Effector CD8-positive, alpha-beta T cell (primary cell): ENCODE measurements at places on chromosomes 3 and 15.

GRCh38 chr3:187919544-187919943, 174.3 kb upstream of the BCL6 start:
- no peak for DNase-seq

- DNase-seq = no peak
Measured at GRCh38 chr3:53216723-53217122, 39.1 kb downstream of the TKT start.

- DNase-seq = no peak
Measured at GRCh38 chr15:93268066-93268465, 179.1 kb upstream of the RGMA start.

GRCh38 chr3:7897655-7898054, 604.0 kb upstream of the LMCD1 start:
- DNase-seq = no peak

DNA sequence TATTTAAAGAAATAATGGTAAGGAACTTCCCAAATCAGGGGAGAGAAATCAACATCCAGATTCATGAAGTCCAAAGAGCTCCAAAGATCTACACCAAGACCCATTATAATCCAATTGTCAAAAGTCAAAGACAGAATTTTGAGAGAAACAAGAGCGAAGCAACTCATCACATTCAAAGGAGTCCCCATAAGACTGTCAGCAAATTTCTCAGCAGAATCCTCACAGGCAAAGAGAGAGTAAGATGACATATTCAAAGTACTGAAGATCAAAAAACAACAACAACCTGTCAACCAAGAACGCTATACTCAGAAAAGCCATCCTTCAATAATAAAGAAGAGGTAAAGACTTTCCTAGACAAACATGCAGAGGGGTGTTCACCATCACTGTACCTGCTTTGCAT, 342.1 kb downstream of the TIGIT start:
- no peak for DNase-seq

- peak; percentile 21 for DNase-seq
Measured at GRCh38 chr3:155853214-155854140, 750 bp downstream of the SLC33A1 start.

- DNase-seq = no peak
Measured at GRCh38 chr3:16504242-16504641, 9.3 kb downstream of the RFTN1 start.

DNA sequence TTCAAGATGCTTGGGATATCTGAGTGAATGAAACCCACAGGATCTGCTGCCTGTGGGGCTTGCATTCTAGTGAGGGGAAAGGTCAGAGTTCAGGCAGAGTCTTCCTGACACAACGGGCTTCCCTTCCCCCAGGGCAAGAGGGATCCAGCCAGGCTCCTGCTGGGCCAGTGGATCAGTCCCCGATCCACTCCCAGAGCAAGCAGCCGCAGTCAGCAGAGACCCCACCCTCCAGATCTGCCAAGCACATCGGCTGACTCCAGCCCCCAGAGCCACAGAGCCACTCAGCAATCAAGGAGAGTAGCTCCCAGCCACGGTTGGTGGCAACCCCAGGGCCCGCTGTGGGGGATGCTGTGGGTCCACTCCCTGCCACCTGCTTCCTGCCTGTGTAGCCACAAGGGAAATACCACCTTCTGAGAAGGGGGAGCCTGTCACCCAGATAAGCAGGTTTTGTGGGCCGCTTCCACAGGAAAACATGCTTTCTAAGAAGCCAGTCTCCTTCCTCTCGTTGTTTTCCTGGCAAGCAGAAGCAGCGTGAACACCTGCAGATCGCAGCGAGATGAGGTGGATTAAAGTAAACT, 44.9 kb downstream of the CPN2 start:
- peak; percentile 9 for DNase-seq

DNA sequence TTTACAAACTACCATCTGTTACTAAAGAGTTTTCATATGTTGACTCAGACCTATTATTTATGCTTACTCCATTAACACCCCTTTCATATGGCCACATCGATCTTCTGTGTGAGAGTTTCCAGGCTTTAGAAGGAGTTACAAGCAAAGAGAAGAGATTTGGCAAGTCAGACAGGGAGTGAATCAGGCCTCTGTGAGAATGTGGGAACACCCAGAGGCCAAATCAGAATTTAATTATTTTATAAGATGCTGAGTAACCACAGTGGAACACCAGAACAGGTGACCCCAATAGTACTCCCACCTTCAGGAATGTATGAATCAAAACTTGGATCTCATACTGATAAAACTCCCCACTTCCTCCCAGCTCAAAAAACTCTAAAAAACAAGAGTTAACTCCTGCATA, 42.0 kb downstream of the IFT57 start:
- DNase-seq = no peak

GRCh38 chr3:23915537-23916108, 1.2 kb downstream of the NKIRAS1 start:
- no peak for DNase-seq

DNA sequence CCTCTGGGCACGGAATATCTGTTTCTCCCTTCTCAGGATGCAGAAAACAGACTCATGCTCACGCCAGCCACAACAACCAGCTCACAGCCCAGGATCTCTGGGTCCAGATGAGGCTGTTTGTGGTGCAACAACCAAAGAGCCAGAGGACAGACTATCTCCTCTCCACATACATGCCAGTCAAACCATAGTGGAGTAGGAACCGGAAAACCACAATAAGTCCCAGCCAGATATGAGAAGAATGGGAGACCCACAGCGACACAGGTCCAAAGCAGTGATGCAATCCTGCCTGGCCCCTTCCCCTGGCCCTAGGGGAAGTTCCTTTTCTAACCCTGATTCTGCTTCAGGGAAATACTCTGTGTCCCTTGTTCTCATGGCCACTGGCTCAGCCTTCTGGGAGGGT, 27.6 kb downstream of the MEX3B start:
- no peak for DNase-seq

GRCh38 chr3:111414531-111414930, 127.5 kb upstream of the CD96 start:
- no peak for DNase-seq

DNA sequence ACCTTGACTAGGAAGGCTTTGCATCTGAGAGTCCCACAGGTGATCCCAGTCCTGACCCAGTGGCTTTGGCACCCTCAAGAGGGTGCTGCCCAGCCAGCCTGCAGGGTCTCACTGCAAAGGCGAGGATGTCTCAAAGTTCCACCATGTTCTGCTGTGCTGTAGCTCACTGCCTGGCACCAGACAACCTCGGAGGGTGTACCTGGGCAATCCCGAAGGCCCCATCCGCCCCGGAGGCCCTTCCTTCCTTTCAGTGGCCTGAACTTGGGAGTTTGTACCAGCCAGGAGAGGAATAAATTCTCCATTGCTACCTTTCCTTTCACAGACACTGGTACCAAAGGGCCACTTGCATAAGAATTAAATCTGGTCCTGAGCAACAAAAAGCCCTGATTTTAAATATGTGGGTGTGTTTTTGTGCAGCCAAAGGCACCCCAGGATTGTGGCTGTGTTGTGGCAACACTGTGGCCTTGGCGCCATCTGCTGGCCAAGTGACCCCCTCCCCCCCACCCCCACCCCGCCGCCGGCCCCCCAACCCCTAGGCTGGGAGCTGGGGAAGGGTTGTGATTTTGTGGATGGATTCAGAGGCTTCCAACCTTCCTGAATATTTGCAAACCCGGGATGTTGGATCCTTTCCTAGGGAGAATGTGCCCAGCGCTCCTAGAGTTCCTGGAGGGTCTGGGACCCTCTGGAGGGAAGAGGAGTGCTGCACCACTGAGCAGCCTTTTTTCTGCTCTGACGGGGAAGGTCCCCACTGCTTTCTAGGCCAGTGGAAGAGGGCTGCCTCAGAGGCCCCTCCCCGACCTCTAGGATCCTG, 9.7 kb upstream of the PTPN23 start:
- peak; percentile 6 for DNase-seq

GRCh38 chr15:74543583-74543982, 2.6 kb downstream of the ARID3B start:
- no peak for DNase-seq

- DNase-seq = no peak
Measured at GRCh38 chr3:31105438-31106077, 211.1 kb upstream of the GADL1 start.

- no peak for DNase-seq
Measured at GRCh38 chr3:20325563-20325962, 139.6 kb upstream of the SGO1 start.

- DNase-seq = no peak
Measured at GRCh38 chr3:116474801-116475200, 29.5 kb upstream of the LSAMP start.

GRCh38 chr15:73249499-73249898, 119.3 kb downstream of the HCN4 start:
- DNase-seq = no peak

DNA sequence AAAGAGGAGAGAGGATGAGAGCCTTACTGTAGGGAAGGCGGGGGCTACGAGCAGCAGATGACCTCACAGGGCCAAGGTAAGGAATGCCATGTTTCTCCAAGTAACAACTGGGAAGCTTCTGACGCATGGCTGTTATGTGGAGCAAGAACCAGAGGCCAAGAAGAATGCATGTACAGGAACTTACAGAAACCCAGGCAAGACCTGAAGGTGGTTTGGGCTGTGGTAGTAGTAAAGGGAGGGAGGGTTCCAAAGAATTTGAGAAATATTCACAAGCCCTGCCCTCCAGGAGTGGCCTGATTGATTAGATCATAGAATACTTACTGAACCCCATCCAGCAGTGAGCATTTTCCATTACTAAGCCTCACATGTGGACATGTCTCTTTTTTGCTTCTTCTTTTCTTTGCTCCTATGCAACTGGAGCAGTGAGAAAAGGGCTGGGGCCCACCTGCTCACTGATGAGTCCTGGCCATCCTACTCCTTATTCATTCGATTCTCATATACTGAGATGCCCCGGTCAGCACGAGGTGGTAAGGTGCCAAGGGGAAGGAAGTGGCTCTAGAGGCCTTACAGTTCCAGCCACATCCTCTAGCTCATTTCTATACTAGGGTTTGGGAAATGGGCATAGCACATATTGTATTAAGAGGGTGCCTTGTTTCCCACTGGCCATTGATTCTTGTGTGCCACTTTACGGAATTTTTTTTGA, 8.3 kb upstream of the SLC12A8 start:
- no peak for DNase-seq

DNA sequence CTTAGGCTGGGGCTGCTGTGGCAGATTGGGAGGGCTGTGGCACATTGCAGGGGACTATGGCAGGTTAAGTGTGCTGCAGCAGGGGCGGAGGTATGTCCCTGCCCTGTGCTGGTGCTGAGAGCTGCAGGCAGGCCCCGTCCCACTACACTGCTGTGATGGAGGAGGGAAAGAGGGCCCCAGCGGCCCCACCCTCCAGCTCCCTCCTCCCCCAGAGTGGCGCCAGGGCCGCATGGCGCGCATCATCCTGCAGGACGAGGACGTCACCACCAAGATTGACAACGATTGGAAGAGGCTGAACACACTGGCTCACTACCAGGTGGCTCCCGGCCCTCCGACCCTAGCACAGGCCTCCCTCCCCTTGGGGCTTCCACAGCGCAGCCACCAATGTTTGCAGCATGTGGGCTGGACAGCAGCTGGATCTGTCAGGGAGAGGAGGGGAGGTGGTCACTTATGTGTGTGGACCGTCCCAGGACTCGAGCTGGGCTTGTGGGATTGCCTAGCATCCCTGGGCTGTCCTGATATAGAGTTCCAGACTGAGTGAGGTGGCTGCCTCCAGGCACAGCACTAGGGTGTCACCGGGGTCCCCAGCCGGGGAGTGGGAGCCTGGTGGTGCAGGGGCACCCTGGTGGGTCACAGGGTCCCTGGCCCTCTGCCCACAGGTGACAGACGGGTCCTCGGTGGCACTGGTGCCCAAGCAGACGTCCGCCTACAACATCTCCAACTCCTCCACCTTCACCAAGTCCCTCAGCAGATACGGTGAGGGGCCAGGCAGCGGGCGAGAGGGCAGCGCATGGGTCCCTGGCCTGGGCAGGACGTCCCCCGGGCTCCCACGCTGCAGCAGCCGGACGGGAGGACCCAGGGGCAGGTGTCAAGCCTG, 46.1 kb downstream of the PLXNA1 start:
- no peak for DNase-seq

DNA sequence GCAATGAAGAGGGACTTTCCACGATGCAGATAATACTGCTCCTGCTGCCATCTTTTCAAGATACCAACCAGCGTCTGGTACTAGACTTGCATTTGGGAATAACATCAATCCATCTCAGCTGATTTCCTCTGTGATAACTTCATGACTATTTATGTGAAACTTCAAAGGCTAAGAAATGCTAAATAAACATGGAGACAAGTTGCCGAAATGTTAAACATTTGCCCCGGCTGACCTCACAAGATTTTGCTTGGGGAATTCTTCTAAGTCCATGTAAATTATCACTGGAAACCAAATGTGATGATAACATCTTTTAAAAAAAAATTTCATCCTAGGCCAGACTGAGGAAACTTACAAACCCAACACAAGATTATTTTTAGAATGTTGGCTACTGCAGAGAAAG, 185.8 kb upstream of the PRICKLE2 start:
- DNase-seq = no peak

DNA sequence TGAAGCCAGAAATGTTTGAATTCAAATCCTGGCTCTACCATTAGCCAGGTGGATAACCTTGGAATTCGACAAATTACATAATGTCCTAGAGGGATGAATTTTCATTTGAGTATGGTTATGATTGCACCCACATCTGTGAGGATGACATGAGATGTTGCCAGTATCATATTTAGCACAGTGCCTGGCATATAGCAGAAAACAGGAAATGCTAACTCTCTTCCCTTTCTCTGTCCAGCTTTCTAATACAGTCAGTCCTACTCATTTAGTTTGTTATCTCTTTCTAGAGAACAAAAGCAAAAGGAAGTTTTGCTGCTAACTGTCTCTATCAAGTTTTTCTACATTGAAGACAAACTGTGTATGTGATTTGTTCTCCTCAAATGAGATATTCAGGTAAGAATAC, 231.7 kb downstream of the CPNE4 start:
- no peak for DNase-seq

GRCh38 chr3:71509066-71509465, 74.5 kb downstream of the FOXP1 start:
- DNase-seq = no peak

DNA sequence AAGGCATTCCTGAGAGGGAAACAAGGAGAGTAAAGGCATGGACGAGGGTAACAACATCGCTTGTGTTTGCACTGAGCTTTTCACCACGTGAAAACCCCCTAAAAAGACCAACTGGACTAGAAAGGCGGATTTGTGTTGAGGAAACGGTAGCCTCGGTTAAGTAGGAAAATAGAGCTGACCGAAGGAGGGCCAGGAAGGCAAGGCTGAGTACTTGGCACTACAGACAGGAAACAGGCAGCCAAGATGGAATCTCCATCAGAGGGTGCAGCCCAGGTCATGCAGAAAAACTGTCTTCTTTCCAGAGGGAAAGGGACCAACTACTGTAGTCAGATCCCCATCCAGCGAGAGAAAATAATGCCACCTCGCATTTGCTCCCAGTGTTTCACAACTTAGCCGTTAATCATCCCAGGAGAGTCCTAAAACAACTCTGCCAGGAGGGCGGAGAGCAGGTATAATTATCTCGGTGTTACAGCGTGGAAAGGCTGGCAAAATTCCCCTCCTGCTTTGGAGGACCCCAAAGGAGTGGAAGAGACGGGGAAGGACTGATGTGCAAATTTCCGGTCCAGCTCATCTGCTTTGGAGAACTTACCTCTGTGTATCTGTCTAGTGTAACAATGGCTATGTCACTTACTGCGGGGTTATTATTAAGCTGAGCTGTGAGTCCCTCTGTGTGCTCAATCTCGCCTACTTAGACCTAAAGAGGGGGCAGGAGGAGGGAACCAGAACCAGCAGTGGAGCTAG, 77.2 kb downstream of the MYO1E start:
- no peak for DNase-seq
